ENCODE measurements at places on chromosomes 13 and 19. TPM values are rescaled to one million over a fixed set of nuclear protein-coding genes. Genes with fewer than 3 reads are reported as not detected.

DNA sequence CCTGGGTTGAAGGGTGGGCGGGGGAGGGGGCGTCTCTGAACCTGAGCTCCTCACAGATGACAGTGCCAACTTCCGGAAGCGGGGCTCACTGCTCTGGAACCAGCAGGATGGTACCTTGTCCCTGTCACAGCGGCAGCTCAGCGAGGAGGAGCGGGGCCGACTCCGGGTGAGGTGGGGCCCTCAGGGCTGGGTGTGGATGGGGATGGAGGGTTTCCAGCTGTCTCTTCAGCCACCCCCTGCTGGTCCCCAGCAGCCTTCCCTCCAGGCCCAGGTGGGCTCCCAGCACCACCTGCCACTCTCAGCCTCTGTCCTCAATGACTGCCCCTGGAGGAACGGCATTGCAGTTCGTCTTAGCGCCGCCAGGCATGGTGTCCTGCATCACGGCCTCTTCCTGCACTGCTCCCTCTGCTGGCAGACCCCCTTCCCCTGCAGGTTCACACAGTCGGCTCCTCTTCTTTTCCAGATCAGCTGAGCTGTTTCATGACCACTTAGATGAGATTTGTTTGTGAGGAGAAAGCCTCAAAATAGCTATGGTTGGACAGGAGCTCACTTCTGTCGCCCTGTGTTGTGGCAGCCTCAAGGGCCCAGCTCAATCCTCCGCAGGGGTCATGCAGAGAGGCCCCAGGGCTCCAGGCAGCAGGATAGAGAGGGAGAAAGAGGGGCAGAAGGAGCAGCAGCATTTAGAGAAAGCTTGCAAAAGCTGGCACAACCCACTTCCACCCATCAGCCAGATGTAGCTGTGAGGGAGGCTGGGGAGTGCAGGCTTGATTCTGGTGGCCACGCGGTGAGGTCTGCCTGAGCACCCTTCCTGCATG is 2.5 kb upstream of the GARIN5A start:
- H3K27me3 ChIP-seq, result no peaks in the 10 kb centered on the region
- H3K27ac ChIP-seq, result no peak overlapping the region
- no peak overlapping the region for H3K4me3 ChIP-seq
- H3K4me1 ChIP-seq, result peaks cover 18% of the 10 kb centered on the region
- H3K36me3 ChIP-seq, result peaks cover 28% of the 10 kb centered on the region
- peak; percentile 54 for DNase-seq

GRCh38 chr19:53870485-53870844 is 2.8 kb downstream of the MYADM start:
- H3K4me1 ChIP-seq, result peaks cover 60% of the 10 kb centered on the region
- H3K4me3 ChIP-seq, result peak overlapping the region; percentile 66
- H3K27me3 ChIP-seq, result no peaks in the 10 kb centered on the region
- H3K27ac ChIP-seq, result no peak overlapping the region

The IGFL2 gene
- total RNA-seq, result not detected

- H3K27ac ChIP-seq, result no peak overlapping the region
- H3K4me1 ChIP-seq, result peaks cover 4% of the 10 kb centered on the region
- H3K36me3 ChIP-seq, result peaks cover 1% of the 10 kb centered on the region
- no peak overlapping the region for H3K4me3 ChIP-seq
- DNase-seq, result peak; percentile 10
These were observed 419.4 kb downstream of the UQCRFS1 start for GRCh38 chr19:28793391-28794168.

GRCh38 chr19:823565-824121 is 1.9 kb upstream of the PLPPR3 start:
- H3K36me3 ChIP-seq, result no peaks in the 10 kb centered on the region
- H3K27ac ChIP-seq, result no peak overlapping the region
- DNase-seq, result no peak
- peaks cover 13% of the 10 kb centered on the region for H3K27me3 ChIP-seq
- no peak overlapping the region for H3K4me3 ChIP-seq
- H3K4me1 ChIP-seq, result no peaks in the 10 kb centered on the region

DNA sequence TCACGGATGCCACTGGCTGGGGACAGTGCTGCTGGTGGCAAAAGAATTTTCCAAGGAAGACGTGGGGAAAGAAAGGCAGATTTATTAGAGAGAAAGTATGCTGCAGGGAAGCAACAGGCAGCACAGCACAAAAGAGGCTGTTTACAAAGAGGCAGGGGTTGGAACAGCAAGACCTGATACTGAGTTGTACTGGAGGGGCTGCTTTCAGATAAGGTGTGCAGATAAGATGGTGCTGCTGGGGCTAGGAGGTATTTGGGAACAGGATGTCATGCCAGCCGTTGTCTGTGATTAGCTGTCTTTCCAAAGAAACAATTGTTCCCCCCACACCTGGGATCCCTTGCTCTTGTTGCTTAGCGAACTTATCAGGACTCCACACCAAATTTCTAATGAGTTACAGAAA is 2023.3 kb upstream of the PCDH20 start:
- no peak for DNase-seq
- H3K36me3 ChIP-seq, result no peaks in the 10 kb centered on the region
- no peak overlapping the region for H3K27ac ChIP-seq
- no peak overlapping the region for H3K4me3 ChIP-seq
- no peaks in the 10 kb centered on the region for H3K4me1 ChIP-seq

DNA sequence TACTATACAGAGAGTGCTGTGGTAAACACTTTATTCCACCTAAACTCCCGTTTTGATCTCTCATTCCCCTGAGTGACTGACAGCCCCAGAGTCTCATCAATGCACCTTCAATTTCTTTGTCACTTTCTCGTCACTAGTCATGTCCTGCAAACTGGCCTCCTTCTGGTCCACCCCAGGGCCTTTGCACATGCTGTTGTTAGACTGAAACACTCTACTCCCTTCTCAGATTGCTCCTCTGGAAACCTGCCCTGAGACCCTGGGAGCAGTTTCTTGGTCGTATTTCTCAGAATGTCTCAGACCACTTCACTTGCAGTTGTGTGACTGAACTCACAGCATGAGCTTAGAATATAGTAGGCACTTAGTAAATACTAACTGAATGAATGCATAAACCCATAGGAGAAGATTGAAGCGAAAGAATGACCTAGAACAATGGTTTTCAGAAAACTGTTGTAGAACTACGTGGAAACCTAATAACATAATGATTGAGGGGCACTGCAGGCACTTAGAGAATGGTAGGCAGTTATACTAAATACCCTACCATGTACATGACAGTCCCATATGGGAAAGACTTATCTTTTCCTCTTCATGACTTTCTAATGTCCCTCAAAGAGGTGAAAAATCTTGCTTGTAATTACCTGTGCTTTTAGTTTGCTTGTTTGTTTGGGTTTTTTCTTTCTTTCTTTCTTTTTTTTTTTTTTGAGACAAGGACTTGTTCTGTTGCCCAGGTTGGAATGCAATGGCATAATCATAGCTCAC is 144.8 kb downstream of the IER2 start:
- H3K36me3 ChIP-seq, result no peaks in the 10 kb centered on the region

The ZNF653 gene
- 13.1 TPM for total RNA-seq

The LGALS4 gene
- 0.59 TPM for total RNA-seq

DNA sequence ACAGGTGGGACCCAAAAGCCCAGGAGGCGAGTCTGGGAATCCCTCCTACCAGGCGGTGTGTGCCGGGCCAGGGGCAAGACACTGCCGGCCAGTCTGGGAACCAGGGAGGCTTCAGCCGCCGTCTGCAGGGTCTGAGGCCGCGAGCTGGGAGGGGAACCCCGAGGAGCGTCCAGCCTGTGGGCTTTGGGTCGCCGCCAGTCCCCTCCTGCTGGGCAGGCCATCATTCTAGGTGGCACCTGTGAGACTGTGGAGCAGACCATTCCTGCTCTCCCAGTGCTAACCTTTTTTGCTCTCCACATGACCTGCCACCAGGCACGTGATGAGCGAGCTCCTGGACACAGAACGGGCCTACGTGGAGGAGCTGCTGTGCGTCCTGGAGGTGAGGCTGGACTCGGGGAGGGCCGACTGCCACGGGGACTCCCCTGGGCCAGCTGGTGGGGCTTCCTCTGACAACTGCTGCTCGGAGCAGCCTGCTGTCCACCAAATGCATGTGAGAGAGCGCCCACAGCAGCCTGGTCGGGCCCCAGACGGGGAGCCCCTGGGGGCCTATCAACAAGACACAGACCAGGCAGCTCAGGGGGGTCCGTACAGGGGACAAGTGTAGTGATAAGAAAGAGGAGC is 24.6 kb upstream of the F7 start:
- H3K4me3 ChIP-seq, result no peak overlapping the region
- no peak for DNase-seq
- H3K4me1 ChIP-seq, result no peaks in the 10 kb centered on the region
- H3K27me3 ChIP-seq, result no peaks in the 10 kb centered on the region
- H3K27ac ChIP-seq, result no peak overlapping the region

DNA sequence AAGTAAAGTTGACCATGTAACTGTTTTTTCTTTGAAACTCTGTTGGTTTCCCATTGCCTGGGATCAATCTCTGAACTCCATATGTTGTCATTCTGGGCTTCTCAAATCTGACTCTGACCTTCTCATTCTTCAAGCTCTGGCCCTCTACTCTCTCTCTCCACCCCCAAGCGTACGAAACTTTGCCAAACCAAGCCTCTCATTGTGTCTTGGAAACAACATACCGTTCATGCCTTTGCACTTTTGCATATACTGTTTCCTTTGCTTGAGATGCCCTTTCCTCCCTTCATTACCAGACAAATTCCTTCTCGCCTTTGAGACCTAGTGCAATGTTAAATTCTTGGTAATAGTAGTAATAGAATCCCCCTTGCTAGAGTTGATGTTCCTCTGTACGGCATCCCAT is 113.7 kb downstream of the OLFM4 start:
- no peak for DNase-seq
- H3K27ac ChIP-seq, result no peak overlapping the region
- peaks cover 5% of the 10 kb centered on the region for H3K27me3 ChIP-seq
- H3K4me1 ChIP-seq, result no peaks in the 10 kb centered on the region
- H3K4me3 ChIP-seq, result no peak overlapping the region
- H3K36me3 ChIP-seq, result no peaks in the 10 kb centered on the region

Data from activated CD4-positive, alpha-beta T cell treated with anti-CD3 and anti-CD28 coated beads for 36 hours (primary cell).